ENCODE measurements at places on chromosomes 6 and 20.

DNA sequence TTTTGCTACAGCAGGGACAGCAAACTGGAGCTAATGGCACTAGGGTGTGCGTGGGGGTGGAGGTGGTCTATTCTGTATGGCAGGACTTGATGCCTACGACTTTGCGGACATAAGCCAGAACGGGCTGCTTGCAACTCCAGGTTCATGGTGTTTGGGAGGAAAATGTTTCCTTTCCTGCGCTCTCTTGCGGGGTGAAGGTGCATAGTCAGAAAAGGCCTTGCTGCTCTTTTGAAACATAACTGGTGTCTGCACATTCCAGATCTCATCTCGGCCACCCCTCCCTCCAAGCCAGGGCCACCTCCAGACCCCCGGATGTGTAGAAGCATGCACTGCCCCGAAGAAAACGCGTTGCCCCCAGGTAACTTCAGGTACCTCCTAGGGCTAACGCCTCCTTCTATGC, 8.1 kb downstream of the FOXA2 start:
- DNase-seq, result no peak

DNA sequence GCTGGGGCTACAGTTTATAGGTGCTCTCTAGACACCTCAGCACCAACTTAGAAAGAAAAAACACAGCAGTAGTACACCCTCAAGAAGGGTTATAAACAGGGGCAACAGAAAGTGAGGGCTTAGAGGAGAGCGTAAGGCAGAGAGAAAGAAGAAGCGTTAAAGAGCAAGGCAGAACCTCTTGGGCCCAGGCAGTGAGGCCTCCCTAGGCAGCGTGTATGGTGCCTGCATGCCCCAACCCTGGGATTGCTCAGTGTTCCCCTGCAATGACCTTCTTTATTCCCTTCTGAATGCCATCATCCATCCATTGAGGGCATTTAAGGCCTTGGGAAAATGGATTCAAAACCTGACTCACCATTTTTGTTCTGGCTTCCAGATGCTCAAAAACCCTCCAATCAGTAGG, 130.0 kb upstream of the ARG1 start:
- DNase-seq, result no peak

GRCh38 chr20:47887064-47887463, 101.8 kb upstream of the SULF2 start:
- DNase-seq, result no peak

DNA sequence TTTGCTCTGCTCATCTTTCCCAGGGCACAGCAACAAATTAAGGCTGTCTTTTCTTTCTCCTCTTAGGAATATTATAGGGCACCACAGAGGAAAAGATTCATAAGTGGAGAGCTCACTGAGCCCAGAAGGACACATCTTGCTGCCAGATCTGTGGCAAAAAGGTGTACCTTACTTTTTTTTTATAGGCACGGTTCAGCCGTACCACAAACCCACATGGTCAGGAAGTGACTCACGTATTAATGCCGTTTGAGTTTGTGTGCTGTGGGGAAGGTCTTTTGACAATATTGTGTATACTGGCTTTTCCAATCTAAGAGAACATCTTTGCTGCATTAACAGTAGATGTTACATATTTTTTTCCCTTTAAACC, 28.4 kb downstream of the PAQR8 start:
- DNase-seq, result no peak

DNA sequence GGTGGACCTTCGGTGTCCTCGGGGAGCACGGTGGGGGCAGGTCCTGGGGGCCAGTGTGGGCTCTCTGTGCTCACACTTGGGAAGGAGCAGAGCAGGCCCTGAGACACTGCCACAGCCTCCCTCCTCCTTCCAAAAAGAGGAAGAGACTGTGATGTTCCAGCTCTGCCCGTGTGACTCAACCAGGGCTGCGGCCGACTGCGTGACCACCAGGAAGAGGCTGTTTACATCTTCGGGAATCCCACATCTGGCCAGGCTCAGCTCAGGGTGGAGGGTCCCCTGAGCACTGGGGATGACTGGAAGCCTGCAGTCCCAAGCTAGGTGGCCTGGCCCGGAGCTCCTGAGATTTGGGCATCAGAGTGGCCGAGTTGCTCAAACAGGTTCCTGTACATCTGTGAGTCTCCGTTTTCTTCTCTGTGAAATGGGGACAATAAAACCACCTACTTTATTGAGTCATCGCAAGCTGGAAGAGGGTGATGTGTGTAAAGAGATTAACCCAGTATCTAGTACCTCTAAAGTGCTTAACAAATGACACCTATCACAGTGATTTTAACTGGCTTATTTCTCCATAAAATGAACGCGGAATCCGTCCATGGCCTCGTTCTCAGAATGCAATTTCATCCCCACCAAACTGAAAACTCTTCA, 242.1 kb downstream of the DLL1 start:
- DNase-seq, result no peak

- no peak for DNase-seq
Observed at GRCh38 chr6:14591998-14592397, 474.4 kb downstream of the CD83 start.

DNA sequence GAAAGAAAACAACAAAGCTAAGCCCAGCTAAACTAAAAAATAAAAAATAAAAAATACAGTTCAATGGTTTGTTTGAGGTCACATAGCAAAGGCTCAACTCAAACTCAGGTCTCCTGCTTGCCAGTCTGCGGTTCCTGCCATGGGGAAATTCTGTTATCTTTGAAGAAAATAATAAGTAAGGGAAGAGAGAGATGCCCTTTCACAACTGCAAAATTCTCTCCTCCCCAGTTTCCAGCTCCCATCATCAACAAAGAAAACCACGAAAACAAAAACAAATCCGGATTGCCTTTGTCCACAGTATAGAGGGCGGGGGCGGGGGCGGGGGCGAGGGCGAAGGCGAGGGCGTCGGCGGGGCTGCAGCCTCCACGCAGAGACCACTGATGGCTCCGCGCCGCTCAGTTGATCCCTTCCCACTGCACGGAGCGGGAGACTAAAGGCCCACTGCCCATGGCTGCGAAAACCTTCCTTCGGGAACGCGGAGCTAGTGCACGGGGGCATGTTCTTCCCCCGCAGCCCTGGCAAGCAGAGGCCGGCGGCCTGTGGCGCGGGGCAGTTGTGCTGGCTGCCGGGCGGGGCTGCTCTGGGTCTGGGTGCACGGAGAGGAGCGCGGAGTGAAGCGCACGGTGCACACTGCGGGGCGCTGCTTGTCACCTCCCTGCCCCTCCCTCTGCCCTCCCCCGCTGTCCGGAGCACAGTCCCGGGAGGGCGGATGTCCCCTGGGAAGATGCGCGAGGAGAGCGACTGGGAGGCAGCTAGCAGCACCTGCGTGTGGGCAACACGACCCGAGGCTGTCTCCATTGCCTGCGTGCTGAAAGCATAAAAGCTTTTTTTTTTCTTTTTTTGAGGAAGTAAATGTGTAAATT, 54.1 kb upstream of the TPD52L1 start:
- no peak for DNase-seq

- no peak for DNase-seq
Observed at GRCh38 chr6:7201732-7202541, 94.2 kb downstream of the RREB1 start.

- no peak for DNase-seq
Observed at GRCh38 chr20:43590036-43590391, 723 bp upstream of the IFT52 start.

- DNase-seq, result no peak
Observed at GRCh38 chr6:47076422-47077344, 34.6 kb upstream of the ADGRF1 start.

DNA sequence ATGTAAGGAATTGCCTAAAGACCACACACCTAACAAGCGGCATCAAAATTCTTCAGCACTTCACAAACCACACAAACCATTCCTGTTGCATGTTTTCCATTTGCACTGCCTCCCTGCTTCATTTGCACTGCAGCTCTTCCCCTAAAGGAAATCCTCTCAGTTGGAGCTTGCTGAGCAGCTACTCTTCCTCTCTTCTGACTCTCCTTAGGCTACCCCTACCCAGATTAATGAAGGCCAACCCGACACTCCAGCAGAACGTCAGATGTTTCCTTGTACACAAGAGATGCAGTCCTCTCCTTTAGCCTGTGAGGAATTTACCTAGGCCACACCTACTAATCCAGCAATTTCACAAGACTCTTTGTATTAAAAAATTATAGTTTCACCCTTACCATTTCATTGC, 8.1 kb downstream of the BEND6 start:
- DNase-seq, result no peak

Data from cortex of kidney (tissue), 1 donor.